ENCODE measurements at places on chromosomes 2 and 18.

DNA sequence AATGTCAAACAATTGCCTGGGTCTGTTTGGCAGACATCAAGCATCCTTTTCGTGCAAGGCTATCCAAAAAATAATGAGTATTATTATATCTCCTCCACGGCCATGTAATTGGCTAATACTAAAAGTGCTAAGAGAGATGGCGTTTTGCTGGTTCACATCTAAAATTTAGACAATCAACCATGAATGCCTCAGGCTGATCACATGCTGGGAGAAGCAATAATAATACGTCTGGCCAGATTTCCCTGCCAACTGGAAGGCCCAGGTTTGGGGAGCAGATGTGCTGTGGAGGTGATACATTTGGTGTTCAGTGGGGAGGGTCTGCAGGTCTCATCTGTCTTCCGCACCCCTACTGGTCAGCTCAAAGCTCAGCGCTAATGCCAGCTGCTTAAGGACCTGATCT, 60.3 kb upstream of the CREB1 start:
- no peaks in the 10 kb centered on the region for H3K4me1 ChIP-seq
- H3K36me3 ChIP-seq: no peaks in the 10 kb centered on the region
- no peak overlapping the region for H3K27ac ChIP-seq
- no peak overlapping the region for H3K4me3 ChIP-seq
- no peak for DNase-seq

DNA sequence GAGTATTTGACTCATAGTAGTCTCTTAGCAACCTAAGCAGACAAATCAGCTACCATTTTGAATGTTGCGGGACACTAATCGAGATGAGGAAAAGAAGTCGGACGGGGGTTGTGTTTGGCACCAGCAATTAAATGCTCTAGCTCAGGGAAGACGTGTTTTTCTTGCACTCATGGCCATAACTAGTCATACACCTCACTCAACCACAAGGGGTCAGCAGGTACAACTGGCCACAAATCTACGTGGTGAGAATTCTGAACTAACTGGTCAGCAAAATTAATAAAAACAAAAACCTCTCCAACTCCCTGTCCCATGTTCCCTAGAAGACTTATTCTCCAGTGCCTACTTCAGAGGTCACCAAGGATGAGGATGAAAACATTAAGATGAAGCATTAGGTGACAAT, 1467.8 kb downstream of the DPP10 start:
- H3K27ac ChIP-seq: no peak overlapping the region
- no peaks in the 10 kb centered on the region for H3K4me1 ChIP-seq
- no peaks in the 10 kb centered on the region for H3K27me3 ChIP-seq

DNA sequence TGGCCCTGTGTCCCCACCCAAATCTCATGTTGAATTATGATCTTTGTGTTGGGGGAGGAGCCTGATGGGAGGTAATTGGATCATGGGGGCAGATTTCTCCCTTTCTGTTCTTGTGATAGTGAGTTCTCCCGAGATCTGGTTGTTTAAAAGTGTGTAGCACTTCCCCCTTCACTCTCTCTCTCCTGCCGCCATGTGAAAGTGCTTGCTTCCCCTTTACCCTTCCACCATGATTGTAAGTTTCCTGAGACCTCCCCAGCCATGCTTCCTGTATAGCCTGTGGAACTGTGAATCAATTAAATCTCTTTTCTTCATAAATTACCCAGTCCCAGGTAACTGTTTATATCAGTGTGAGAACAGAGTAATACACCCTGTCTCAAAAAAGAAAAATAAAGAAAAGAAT, 25.5 kb downstream of the LRRFIP1 start:
- no peaks in the 10 kb centered on the region for H3K27me3 ChIP-seq
- no peak overlapping the region for H3K27ac ChIP-seq
- DNase-seq: no peak
- no peaks in the 10 kb centered on the region for H3K4me1 ChIP-seq
- no peak overlapping the region for H3K4me3 ChIP-seq
- H3K36me3 ChIP-seq: no peaks in the 10 kb centered on the region

DNA sequence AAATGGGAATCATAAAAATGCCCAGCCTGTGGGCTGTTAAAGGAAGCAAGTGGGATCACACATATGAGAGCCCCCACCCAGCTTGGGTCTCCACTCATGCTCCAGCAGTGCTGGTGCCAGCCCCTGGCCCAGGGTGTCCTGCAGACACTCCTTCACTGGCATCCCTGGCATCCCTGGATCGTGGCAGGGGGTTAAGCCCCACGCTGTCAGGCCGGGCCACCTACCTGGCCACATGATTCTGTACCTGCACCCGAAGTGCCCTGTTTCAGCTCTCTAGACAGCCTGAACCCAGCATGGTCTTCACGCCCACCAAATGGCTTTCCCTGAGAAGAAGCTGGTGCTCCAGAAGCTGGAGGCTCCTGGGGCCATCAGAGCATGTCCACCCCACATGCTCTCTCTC, 137.4 kb downstream of the INHBB start:
- no peaks in the 10 kb centered on the region for H3K4me1 ChIP-seq
- H3K27ac ChIP-seq: no peak overlapping the region
- H3K36me3 ChIP-seq: no peaks in the 10 kb centered on the region

- no peak for DNase-seq
- H3K4me1 ChIP-seq: no peaks in the 10 kb centered on the region
- H3K36me3 ChIP-seq: no peaks in the 10 kb centered on the region
These were observed 131.6 kb downstream of the VAPA start for GRCh38 chr18:10045296-10045891.

DNA sequence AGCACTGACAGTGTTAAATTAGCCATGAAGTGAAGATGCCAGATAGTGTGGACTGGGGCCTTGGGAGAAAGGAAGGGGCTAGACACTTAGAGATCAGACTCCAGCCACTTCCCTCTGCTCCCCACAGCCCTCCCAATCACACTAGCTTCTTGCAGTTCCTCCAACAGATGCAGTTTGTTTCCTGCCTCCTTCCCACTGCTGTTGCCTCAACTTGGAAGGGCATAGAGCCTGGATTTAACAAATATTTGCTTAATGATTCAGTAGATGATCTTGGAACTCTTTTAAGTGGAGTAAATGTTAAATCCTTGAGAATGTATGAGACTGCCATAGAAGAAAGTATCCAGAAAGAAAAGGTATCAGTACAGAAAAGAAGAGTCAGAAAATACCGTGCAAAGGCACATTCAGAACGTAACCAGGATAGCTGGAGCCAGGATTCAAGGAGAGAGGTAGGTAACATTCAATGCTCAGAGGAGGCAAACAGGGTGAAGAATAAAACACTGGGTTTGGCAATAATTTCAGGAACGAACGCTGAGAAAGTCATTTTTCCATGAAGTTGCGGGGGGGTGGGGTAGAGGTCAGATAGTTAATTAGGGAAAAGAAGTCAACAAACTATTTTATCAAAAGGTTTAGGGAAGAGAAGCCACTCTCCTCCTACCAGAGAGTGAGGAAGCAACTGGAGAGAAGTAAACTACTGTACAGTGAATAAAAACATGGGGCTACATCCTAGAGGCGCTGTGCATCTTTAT, 1.3 kb upstream of the BZW1 start:
- H3K27ac ChIP-seq: peak overlapping the region; percentile 49
- H3K36me3 ChIP-seq: peaks cover 32% of the 10 kb centered on the region
- no peaks in the 10 kb centered on the region for H3K27me3 ChIP-seq
- DNase-seq: no peak

- H3K4me1 ChIP-seq: no peaks in the 10 kb centered on the region
- no peak overlapping the region for H3K4me3 ChIP-seq
- H3K27me3 ChIP-seq: no peaks in the 10 kb centered on the region
- no peaks in the 10 kb centered on the region for H3K36me3 ChIP-seq
- no peak for DNase-seq
These were observed 222.6 kb upstream of the CTAGE1 start for GRCh38 chr18:22640281-22640842.

GRCh38 chr2:119149611-119150010, 8.9 kb downstream of the C1QL2 start:
- no peaks in the 10 kb centered on the region for H3K36me3 ChIP-seq
- peaks cover 3% of the 10 kb centered on the region for H3K27me3 ChIP-seq
- no peak overlapping the region for H3K4me3 ChIP-seq
